ENCODE measurements at places on chromosomes 16 and 17. TPM values are rescaled to one million over a fixed set of nuclear protein-coding genes. Genes with fewer than 3 reads are reported as not detected.

UNC13D gene
- 56.6 TPM for total RNA-seq

C1QTNF8 gene
- total RNA-seq, result not detected

HS3ST3B1 gene
- 4.1 TPM for total RNA-seq

ASB16 gene
- total RNA-seq, result not detected

ESRP2 gene
- 65.5 TPM for total RNA-seq

SUZ12 gene
- total RNA-seq, result 17.4 TPM

CD68 gene
- 358 TPM for total RNA-seq

KRTAP2-2 gene
- total RNA-seq, result not detected

DNA sequence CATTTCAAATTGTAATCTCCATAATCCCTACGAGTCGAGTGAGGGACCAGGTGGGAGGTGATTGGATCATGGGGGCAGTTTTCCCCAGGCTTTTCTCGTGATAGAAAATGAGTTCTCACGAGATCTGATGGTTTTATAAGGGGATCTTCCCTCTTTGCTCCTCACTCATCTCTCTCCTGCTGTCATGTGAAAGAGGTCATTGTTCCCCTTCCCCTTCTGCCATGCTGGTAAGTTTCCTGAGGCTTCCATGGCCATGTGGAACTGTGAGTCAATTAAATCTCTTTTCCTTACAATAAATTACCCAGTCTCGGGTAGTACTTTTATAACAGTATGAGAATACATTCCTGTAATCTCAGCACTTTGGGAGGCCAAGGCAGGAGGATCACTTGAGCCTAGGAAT, 76.7 kb upstream of the MARCHF10 start:
- H3K36me3 ChIP-seq, result no peaks in the 10 kb centered on the region
- no peaks in the 10 kb centered on the region for H3K4me1 ChIP-seq
- no peak overlapping the region for H3K27ac ChIP-seq
- no peaks in the 10 kb centered on the region for H3K27me3 ChIP-seq
- H3K4me3 ChIP-seq, result no peak overlapping the region

DNA sequence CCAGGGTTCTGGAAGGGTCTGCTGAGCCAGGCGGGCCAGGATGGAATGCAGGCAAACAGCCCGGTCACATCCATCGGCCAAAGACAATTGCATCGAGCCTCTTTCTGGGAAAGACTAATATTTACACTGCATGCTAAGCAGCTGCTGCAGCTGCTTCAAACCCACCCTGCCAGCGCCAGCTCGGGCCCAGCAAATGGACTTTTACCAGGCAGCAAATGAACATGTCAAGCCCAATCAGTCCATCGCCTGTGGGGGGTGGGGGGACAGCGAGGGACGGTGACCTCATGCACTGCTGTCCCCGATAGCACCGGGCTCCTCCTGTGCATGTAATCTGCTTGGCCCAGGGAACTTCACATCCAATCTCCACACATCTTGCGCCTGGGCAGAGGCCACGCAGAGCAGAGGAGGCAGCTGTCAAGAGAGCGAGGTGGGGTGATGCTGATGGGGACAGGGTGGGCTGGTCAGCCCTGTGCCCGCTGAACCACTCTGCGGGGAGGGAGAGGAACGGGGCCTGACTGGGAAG, 39.4 kb upstream of the CDH5 start:
- H3K27me3 ChIP-seq, result no peaks in the 10 kb centered on the region
- no peak overlapping the region for H3K27ac ChIP-seq
- H3K36me3 ChIP-seq, result no peaks in the 10 kb centered on the region
- no peak overlapping the region for H3K4me3 ChIP-seq
- peak; percentile 90 for DNase-seq

DNA sequence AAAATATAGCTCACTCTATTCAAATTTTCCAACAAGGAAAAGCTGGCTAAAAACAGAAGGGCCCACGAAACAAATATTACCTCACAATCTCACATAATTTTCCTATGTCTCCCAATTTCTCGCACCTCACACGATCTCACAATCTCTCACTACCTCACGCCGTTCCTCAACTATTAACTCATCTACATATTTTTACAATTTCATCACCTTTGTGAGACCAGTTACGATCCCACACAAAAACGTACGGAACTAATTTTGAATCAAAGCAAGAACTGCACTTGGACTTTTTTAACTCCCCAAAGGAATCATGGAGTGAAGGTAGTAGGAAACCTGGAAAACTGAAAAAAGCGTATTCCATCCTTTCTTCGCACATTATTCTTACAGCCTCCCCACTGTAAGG, 1.1 kb downstream of the CBX1 start:
- DNase-seq, result no peak
- no peaks in the 10 kb centered on the region for H3K27me3 ChIP-seq
- H3K36me3 ChIP-seq, result no peaks in the 10 kb centered on the region
- H3K4me3 ChIP-seq, result peak overlapping the region; percentile 55
- peak overlapping the region; percentile 84 for H3K27ac ChIP-seq
- H3K4me1 ChIP-seq, result peaks cover 2% of the 10 kb centered on the region

- peaks cover 13% of the 10 kb centered on the region for H3K36me3 ChIP-seq
- peaks cover 18% of the 10 kb centered on the region for H3K4me1 ChIP-seq
- H3K27ac ChIP-seq, result no peak overlapping the region
- no peaks in the 10 kb centered on the region for H3K27me3 ChIP-seq
- no peak for DNase-seq
Observed at GRCh38 chr17:37640015-37640414, 3.2 kb downstream of the DDX52 start.

- H3K4me3 ChIP-seq, result no peak overlapping the region
- DNase-seq, result peak; percentile 85
- H3K27me3 ChIP-seq, result no peaks in the 10 kb centered on the region
- H3K4me1 ChIP-seq, result no peaks in the 10 kb centered on the region
- peak overlapping the region; percentile 68 for H3K27ac ChIP-seq
Observed at GRCh38 chr16:31105677-31106213, 2.4 kb upstream of the BCKDK start.

- H3K4me3 ChIP-seq, result no peak overlapping the region
- no peak overlapping the region for H3K27ac ChIP-seq
- no peaks in the 10 kb centered on the region for H3K36me3 ChIP-seq
Observed at GRCh38 chr16:88554711-88555264, 15.4 kb upstream of the ZC3H18 start.

DNA sequence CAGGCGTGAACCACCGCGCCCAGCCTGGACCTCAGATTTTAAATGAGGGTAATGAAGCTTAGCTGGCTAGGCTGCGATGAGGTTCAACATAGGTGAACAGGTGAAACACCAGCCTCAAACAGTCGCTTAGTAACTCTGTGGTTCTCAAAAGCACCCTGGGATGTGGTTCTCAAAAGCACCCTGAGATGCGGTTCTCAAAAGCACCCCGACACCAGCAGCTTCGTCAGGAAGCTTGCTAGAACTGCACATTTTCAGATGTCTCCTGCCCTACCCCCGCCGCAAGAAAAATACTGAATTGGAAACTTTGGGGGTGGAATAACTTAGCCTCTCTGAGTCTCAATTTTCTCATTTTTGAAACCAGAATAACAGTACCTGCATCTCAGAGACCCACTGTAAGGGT, 86.7 kb upstream of the XYLT1 start:
- no peak for DNase-seq
- H3K27ac ChIP-seq, result no peak overlapping the region
- H3K27me3 ChIP-seq, result no peaks in the 10 kb centered on the region
- no peaks in the 10 kb centered on the region for H3K4me1 ChIP-seq
- no peaks in the 10 kb centered on the region for H3K36me3 ChIP-seq

GRCh38 chr17:3732210-3732621, 8.5 kb downstream of the HASPIN start:
- no peaks in the 10 kb centered on the region for H3K4me1 ChIP-seq
- no peaks in the 10 kb centered on the region for H3K36me3 ChIP-seq

GRCh38 chr17:1555651-1556471, 6.7 kb downstream of the PITPNA start:
- no peak for DNase-seq
- H3K4me1 ChIP-seq, result peaks cover 16% of the 10 kb centered on the region
- no peak overlapping the region for H3K4me3 ChIP-seq
- H3K27ac ChIP-seq, result peak overlapping the region; percentile 17

DNA sequence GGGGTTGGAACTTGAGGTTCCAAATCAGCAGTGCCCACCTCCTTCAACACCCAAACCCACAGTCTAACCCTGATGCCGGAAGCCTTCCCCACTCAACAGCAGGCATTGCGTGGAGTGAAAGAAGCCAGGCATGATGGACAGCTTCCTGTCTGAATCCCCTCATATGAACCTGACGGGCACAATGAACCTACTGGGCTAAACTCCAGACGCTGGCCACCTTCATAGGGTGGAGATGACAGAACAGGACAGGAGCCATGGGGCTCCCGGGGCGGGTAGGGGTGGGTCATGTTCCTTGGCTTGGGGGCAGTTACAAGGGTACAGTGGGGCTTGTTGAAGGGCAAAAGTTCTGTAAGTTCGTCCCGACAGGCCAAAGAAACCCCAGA, 460 bp upstream of the HSBP1 start:
- H3K4me1 ChIP-seq, result peaks cover 16% of the 10 kb centered on the region
- no peaks in the 10 kb centered on the region for H3K36me3 ChIP-seq
- no peaks in the 10 kb centered on the region for H3K27me3 ChIP-seq
- no peak for DNase-seq
- no peak overlapping the region for H3K4me3 ChIP-seq
- no peak overlapping the region for H3K27ac ChIP-seq

DNA sequence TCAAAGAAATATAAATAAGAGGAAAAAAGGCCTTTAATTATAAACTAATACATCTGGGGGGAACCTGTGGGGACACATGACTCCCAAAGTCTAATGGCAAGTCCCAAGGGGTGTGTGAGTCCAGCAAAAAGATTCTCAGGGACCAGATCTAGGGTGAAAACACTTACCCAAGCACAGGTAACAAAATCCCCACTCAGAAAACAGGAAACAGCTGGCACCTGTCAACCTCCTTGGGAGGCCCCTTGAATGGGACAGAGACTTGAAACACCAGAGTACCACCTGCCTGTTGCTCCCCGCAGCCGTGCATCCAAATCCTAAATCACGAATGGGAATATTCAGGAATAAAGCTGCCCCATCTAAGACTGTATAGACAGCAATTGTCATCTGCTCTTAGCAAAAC, 461.2 kb upstream of the CDH5 start:
- no peaks in the 10 kb centered on the region for H3K4me1 ChIP-seq
- no peak overlapping the region for H3K27ac ChIP-seq
- H3K36me3 ChIP-seq, result no peaks in the 10 kb centered on the region
- DNase-seq, result no peak

- no peak overlapping the region for H3K27ac ChIP-seq
- H3K36me3 ChIP-seq, result no peaks in the 10 kb centered on the region
- no peaks in the 10 kb centered on the region for H3K27me3 ChIP-seq
- DNase-seq, result no peak
Observed at GRCh38 chr17:11916091-11916490, 81.2 kb downstream of the ZNF18 start.

GRCh38 chr17:81489012-81489997, 23.3 kb downstream of the ACTG1 start:
- no peaks in the 10 kb centered on the region for H3K27me3 ChIP-seq
- H3K36me3 ChIP-seq, result no peaks in the 10 kb centered on the region
- H3K27ac ChIP-seq, result no peak overlapping the region

DNA sequence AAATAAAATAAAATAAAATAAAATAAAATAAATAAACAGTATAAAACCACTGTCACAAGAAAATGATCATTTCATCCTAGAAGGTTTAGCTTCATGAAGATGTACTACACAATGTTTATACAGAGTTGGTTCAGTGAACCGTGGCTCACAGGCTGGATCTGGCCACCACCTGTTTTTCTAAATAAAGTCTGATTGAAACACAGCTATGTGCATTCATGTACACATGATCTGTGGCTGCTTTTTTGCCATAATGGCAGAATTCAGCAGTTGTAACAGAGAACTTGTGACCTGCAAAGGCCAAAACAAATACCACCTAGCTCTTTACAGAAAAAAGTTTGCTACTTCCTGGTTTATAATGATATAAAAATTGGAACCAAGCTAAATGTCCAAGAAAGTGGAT, 12.6 kb upstream of the RPRML start:
- no peaks in the 10 kb centered on the region for H3K4me1 ChIP-seq
- no peaks in the 10 kb centered on the region for H3K36me3 ChIP-seq
- H3K4me3 ChIP-seq, result no peak overlapping the region
- no peak for DNase-seq

DNA sequence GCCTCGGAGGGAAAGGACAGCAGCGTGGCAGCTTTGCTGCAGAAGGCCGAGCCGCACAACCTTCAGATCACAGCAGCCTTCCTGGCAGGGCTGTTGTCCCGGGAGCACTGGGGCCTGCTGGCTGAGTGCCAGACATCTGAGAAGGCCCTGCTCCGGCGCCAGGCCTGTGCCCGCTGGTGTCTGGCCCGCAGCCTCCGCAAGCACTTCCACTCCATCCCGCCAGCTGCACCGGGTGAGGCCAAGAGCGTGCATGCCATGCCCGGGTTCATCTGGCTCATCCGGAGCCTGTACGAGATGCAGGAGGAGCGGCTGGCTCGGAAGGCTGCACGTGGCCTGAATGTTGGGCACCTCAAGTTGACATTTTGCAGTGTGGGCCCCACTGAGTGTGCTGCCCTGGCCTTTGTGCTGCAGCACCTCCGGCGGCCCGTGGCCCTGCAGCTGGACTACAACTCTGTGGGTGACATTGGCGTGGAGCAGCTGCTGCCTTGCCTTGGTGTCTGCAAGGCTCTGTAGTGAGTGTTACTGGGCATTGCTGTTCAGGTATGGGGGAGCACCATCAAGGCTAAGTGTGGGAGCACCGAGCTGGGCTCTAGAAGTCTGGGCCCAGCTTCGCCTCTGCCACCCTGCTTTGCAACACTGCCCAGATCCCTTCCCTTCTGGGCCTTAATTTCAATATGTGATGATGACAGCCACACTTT, 18.6 kb downstream of the NOD2 start:
- peak; percentile 66 for DNase-seq
- H3K36me3 ChIP-seq, result peaks cover 3% of the 10 kb centered on the region

All from lung (tissue), 17 donors.